ENCODE measurements at places on chromosomes 1 and 21.

DNA sequence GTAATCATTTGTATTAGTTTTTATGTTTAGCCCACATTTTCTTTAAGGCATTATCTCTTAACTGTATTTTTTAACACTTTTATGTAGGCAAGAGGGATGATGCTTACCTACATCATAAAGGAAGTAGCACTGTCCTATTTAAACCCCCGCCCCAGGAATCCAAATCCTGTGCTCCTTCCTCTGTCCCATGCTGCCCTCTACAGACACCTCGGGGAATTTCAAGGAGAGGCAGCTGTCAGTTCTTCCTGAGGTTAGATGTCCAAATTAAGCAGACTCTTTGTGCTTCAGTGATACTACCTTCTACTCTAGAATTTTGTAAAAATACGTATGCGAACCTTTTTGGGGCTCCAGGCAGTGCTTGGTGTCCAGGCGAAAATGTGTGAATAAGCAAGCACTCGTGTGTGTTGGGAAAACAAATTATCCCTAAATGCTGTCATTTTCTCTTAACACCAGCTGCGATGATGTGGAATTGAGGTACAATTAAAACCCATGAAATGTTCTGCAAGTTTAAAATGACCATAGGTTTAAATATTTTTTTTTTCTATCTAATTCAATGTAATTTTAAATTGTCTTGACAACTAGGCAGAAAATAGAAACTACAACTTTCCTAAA lies 19.2 kb downstream of the CRCT1 start:
- peak; percentile 50 for DNase-seq

- DNase-seq: no peak
Observed at GRCh38 chr1:47703981-47704596, 266.2 kb downstream of the FOXD2 start.

DNA sequence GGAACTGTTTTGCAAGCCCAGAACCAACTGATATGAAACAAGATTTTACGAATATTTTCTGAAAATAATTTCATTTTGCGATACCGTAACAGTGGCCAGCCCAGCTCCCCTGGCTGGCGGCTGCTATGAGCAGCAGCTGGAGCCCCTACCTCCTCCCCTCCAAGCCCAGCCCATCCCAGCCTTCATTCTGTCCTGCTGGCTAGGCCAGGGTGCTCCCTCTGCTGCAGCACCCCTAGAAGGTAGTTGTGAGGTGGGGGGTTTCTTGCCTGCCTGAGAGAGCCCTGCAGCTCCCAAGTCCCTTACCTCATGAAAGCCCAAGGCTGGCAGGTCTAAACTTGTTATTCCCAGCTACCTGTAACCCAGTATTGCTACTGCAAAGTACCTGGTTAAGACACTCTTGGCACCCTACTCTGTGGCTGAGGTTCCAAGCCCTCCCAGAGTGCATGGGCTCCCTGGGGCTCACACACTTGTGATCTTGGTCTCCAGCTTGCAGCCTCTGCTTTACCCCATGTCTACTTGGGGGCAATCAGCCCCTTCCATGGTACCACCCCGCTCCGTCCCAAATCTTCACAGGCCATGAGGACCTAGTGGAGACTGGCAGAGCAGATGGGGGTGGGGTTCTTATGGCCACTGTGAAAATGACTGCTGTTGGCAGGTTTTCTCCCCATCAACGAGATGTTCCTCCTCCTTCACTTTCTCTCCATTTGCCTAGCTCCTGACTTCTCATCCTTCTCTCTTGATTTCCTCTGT lies 239.8 kb downstream of the TRABD2B start:
- DNase-seq: no peak

GRCh38 chr1:211474451-211474850 lies 17.5 kb downstream of the RD3 start:
- DNase-seq: no peak
